ENCODE measurements at places on chromosomes 6 and 20. TPM values are rescaled to one million over a fixed set of nuclear protein-coding genes. Genes with fewer than 3 reads are reported as not detected.

RGS17 gene
- total RNA-seq = not detected

DNA sequence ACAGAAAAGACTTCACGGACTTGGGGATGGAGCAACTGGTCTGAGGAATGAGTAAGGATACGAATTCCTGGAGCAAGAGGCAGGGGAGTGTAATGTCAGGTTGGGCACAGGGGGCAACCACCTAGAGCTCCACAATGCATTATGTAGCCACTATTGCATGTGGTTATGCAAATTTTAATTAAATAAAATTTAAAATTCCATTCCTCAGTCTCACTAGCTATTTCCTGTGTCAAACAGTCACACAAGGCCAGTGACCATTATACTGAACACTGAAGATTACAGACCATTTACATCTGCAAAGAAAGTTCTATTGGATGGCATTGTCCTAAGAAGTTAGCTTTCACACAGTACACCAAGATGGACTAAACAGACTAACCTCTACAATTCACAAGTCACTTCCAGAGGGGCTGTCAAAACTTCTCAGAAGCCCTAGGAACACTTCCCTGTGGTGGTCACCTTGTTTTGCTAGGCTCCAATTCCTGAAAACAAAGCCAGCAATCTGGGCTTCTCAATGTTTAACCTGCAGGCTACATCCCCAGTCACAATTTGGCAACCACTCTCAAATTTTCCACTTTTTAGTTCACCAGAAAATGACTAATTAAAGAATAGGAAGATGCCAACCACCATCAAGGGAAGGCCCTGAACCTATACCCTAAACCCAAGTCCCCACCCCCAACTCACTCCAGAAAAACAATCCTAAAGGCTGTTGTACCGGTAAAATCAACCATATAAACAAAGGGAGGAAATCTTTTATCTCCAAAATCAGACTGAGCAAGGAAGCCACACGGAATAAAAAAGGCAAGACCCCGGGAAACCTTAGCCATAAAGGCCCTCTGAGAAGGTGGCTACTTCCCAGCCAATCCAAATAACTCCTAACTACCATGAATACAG is 34.2 kb upstream of the C20orf203 start:
- no peaks in the 10 kb centered on the region for H3K4me1 ChIP-seq
- no peak for DNase-seq
- H3K36me3 ChIP-seq = peaks cover 2% of the 10 kb centered on the region
- H3K4me3 ChIP-seq = no peak overlapping the region
- no peaks in the 10 kb centered on the region for H3K27me3 ChIP-seq

- H3K27ac ChIP-seq = no peak overlapping the region
- H3K4me3 ChIP-seq = no peak overlapping the region
- H3K4me1 ChIP-seq = no peaks in the 10 kb centered on the region
- peaks cover 17% of the 10 kb centered on the region for H3K27me3 ChIP-seq
- no peak for DNase-seq
- no peaks in the 10 kb centered on the region for H3K36me3 ChIP-seq
Observed at GRCh38 chr6:70157086-70157485, 145.8 kb downstream of the COL9A1 start.

- H3K36me3 ChIP-seq = peaks cover 30% of the 10 kb centered on the region
- H3K27ac ChIP-seq = peak overlapping the region; percentile 100
- peaks cover 48% of the 10 kb centered on the region for H3K4me1 ChIP-seq
- no peaks in the 10 kb centered on the region for H3K27me3 ChIP-seq
- no peak for DNase-seq
Observed at GRCh38 chr6:30554962-30555815, 1.1 kb downstream of the GNL1 start.

DNA sequence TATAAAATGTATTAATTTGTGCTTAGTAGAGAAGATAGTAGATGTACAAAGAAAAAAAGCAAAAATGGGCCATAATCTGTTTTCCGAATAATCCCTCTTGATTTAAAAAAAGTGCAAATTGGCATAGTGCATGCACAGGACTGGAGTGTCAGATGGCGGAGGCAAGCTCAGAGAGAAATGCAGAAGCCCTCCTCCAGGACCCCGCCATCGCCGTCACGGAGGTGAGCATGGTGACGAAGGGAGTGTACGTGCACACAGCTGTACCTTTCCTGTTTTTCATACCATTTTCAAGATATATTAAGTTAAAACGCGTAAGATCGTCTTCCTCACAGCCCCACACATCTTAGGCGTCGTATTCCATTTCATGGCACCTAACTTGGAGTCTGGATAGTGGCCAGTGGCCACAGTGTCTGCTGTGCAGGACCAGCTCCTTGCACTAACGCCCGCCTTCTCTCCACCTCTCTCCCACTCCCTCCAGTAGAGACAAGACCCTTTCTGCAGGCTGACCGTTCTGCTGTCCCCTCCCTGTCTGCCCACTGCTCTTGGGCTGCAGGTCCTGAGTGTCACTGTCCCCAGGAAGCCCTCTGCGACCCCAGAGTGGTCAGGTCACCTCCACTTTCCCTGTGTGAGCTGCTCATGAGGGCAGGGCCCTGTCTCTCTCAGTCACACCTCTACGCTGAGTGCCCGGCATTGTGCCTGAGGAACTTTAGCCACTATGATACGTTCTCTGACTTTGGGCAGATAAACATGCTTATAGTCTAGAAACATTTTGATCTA is 9.8 kb downstream of the DUSP22 start:
- H3K4me1 ChIP-seq = peaks cover 2% of the 10 kb centered on the region
- no peak for DNase-seq
- no peak overlapping the region for H3K4me3 ChIP-seq
- no peak overlapping the region for H3K27ac ChIP-seq

DNA sequence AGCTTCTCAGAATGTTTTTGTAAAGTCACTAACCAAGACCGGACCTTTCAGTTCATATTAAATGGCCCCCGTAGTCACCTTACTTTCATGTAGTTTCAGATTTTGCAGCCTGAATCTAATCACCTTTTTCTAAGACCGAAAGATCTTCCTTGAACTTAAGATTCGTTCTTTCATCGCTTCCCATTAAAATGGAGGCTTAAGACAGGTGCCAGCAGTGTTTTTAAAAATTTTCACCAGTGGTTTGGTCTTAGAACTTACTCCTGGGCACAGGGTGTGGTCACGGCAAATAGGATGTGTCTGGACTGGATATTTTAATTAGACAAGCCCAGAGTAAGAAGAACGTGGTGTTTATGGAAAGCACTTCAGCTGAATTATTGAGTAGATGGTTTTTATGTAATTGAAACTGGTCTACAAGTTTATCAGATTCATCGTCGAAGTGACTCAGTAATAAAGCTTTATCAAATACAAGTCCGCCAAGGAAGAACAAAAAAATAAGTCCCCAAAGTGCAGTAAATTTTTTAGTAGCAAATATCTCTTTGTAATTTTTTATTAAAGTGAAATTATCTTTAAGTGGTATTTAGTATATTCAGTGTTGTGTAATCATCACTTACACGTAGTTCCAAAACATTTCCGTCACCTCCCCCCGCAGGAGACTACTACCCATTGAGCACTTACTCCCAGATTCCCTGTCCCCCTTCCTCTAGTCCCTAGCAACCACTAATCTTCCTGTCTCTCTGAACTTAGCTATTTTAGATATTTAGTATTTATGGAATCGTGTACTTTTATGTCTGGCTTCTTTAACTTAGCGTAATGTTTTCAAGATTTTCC is 868 bp downstream of the SRSF3 start:
- no peak for DNase-seq
- peak overlapping the region; percentile 97 for H3K27ac ChIP-seq
- peaks cover 45% of the 10 kb centered on the region for H3K4me1 ChIP-seq
- peaks cover 25% of the 10 kb centered on the region for H3K36me3 ChIP-seq
- no peaks in the 10 kb centered on the region for H3K27me3 ChIP-seq

Measured in T-helper 17 cell (primary cell).